ENCODE measurements at places on chromosomes 5 and 9. TPM values are rescaled to one million over a fixed set of nuclear protein-coding genes. Genes with fewer than 3 reads are reported as not detected.

DNA sequence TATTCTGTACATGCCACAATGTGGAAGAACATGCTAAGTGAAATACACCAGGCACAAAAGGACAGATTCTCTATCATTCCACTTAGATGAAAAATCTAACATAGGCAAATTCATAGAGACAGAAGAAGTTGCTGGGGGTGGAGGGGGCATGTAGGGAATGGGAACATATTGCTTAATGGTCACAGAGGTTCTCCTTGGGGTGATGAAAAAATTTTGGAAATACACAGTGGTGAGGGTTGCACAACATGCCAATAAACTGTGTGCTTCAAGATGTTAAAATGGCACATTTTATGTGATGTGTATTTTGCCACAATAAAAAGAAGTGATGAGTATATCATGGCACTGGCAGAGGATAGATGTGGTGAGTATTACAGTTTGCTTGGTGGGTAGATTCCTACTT is 111.9 kb downstream of the SUSD1 start:
- H3K4me3 ChIP-seq, result no peak overlapping the region
- no peaks in the 10 kb centered on the region for H3K27me3 ChIP-seq
- no peak overlapping the region for H3K27ac ChIP-seq
- no peaks in the 10 kb centered on the region for H3K36me3 ChIP-seq
- H3K4me1 ChIP-seq, result peaks cover 14% of the 10 kb centered on the region

DNA sequence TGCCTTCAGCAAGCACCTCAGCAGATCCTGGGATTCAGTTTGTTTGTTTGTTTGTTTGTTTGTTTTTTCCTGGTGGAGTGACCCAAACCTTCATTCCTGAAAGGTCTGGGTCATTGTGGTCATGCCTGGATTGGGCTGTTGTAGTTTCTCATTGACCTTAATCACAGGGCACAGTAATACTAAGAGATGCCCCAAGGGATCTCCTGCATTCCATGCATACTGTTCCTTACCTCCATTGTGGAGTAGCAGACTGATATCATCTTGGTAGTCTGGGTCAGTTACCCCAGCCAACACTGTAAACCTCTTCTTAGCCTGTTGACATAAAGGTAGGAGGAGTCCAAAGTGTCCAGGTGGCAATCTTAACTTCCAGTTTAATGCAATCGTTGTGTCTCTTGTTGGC is 1466.7 kb upstream of the CDH9 start:
- H3K36me3 ChIP-seq, result no peaks in the 10 kb centered on the region
- no peak overlapping the region for H3K4me3 ChIP-seq
- H3K4me1 ChIP-seq, result no peaks in the 10 kb centered on the region
- no peaks in the 10 kb centered on the region for H3K27me3 ChIP-seq

DNA sequence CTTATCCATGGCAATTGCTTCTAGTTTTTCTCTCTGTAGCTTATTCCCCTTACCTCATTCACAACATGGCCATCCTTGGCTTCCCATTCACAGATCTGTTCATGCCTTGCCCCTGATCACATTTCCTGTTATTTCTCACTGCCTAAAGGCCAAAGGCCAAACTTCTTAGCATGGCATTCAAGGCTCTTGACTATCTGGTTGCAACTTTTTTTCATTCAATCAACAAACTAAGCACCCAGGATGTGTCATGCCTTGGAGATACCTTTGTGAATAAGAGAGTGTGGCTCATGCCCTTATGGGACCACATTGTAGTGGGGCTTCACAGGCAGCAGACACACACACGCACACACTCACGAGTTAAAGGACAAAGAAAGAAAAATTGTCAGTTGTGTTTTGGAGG is 27.6 kb downstream of the FGF1 start:
- H3K27ac ChIP-seq, result no peak overlapping the region
- no peaks in the 10 kb centered on the region for H3K36me3 ChIP-seq
- no peak for DNase-seq
- no peaks in the 10 kb centered on the region for H3K4me1 ChIP-seq
- no peak overlapping the region for H3K4me3 ChIP-seq
- peaks cover 5% of the 10 kb centered on the region for H3K27me3 ChIP-seq

The F2RL2 gene
- total RNA-seq, result not detected

DNA sequence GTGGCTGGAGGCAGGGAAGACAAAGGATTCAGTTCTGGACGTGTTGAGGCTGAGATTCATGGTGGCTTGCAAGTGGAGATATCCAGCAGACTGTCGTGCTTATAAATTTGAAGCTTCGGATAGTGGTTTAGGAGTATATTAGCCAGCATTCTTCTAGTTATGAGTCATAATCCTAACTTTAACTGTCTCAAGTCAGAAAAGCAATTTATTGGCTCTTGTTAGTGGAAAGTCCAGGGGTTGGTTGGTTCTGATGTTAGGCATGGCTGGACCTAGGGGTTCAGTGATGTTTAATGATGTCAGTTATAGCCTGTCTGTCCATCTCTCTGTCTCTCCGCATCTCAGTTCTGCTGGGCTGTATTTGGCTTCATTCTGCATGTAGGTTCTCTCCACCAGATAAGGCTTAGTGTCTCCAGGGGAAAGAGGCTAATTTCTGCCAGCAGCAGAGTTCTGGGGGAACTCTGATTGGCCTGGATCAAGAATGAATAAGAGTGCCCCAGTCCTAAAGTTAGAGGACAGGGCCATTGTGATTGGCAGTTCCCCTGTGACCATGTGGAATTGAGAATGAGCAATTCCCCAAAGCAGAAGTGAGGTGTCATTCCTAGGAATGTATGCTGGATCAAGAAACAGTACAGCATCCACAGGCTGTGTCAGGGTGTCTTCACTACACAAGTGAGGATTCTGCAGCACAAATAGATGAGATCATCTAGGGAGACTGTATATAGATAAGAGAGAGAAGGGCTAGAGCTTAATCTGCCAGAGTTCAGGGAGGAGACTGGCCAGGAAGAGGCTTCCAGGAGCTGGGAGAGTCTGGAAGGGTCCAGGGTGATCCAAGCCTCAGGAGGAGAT is 72.9 kb upstream of the SHB start:
- H3K4me1 ChIP-seq, result no peaks in the 10 kb centered on the region
- DNase-seq, result no peak
- H3K36me3 ChIP-seq, result no peaks in the 10 kb centered on the region
- no peak overlapping the region for H3K4me3 ChIP-seq
- peaks cover 17% of the 10 kb centered on the region for H3K27me3 ChIP-seq
- no peak overlapping the region for H3K27ac ChIP-seq

The PWWP2A gene
- total RNA-seq, result 14.8 TPM
